ENCODE measurements at places on chromosomes 12 and 14.

DNA sequence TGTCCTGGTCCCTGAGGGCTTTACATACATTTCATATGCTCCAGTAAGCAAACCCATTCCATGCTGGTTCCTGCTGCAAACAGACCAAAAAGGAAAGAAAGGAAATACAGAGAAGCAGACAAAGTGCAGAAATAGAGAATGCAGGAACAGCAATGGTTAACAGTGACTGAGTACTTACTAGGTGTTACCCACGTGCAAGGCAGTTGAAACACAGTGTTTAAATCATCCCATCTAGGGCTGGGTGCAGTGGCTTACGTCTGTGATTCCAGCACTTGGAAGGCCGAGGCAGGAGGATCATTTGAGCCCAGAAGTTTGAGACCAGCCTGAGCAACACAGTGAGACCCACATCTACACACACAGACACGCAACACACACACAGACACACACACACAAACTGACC lies 21.2 kb upstream of the NINJ2 start:
- no peak for DNase-seq

GRCh38 chr12:1650978-1651361 lies 21.9 kb downstream of the WNT5B start:
- no peak for DNase-seq

- peak; percentile 54 for DNase-seq
Measured at GRCh38 chr14:21098076-21098891, at the start of gene ZNF219. TSS of gene ZNF219 (minus strand) at chr14:21098655. CDS start at chr14:21093591, 5,064 bp downstream.

- DNase-seq = no peak
Measured at GRCh38 chr12:121366063-121366459, 13.8 kb upstream of the ANAPC5 start.

GRCh38 chr12:24071842-24072241 lies 122.4 kb upstream of the SOX5 start:
- no peak for DNase-seq

- DNase-seq = no peak
Measured at GRCh38 chr14:81170829-81171195, 49.9 kb downstream of the GTF2A1 start.

GRCh38 chr14:49970474-49971147 lies 77.7 kb downstream of the ARF6 start:
- DNase-seq = peak; percentile 74

DNA sequence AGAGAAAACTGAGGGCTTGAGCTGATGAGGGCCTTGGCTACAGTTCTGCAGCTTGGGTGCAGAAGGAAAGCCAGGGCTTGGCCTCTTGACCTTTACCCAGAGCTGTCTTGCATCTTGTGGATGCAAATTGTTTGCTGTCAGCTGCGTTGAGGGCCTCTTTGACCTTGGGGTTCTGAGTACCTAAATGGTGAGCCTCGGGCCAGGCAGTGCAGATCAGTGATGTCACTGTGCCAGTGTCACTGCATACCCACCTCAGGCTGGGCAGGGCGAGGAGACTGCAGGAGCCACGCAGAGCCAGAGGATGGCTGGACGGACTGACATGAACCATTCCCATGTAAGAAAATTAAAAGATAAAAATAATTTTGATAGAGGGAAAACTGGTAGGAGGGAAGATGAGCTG lies 18.6 kb downstream of the ESRRB start:
- DNase-seq = no peak

GRCh38 chr14:80957613-80958012 lies 2.2 kb downstream of the TSHR start:
- no peak for DNase-seq

- DNase-seq = no peak
Measured at GRCh38 chr14:51872396-51872795, 12.0 kb downstream of the GNG2 start.

GRCh38 chr12:118140825-118141224 lies 4.9 kb downstream of the PEBP1 start:
- DNase-seq = no peak

GRCh38 chr12:123531091-123531490 lies 2.4 kb downstream of the RILPL1 start:
- DNase-seq = no peak

DNA sequence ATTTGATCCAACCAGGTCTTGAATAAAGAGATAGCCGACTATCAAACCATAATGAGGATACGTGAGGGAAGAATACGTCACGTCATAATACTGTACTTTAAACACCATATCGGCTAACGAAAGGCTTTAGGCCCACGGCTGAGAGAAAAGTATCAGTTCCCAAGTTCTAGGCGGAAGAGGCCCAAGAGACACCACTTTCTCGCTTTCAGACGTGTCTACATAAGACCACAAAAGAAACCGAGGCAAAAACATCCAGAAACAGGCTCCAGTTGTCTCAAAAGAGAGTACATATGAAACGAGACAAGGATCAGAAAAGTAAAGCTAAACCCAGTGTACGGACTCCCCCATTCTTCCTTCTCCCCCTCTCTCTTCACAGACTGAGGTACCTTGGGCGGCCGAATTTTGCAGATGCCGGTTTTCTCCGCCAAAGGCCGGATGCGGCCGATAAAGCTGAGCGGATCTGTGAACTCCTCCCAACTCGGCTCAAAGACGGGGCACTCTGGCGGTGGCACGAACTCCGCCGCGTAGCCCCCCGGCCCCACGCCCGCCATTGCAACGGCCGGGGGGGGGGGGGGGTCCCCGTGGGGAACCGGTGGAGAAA lies 479 bp downstream of the KDM5A start:
- peak; percentile 23 for DNase-seq

DNA sequence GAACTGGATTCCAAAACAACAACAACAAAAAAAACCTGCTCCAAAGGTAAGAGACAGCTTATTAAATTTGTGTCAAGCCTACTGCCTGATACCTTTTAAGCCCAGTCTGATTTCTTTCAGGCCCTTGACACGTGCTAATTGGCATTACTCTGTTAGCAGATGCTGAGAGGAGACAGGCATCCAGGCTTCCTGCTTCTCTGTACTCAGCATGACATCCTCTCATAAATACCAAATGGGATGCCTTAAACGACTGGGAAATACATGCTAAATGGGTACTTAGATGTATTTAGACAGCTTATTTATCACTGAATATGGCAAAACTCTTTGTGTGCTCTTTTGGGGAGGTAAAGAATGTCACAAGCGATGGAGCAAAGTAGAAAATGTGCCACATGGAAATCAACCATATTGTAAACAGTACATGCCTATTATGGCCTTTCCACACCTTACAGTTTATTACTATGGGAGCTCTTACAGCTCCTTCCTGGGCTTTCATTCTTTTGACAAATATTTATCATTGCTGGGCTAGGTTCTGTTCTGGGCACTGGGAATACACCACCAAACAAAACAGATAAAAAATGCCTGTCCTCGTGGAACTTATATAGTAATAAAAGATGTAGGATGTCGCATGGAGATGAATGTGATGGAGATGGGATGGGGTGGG lies 11.5 kb upstream of the PCED1B start:
- no peak for DNase-seq

DNA sequence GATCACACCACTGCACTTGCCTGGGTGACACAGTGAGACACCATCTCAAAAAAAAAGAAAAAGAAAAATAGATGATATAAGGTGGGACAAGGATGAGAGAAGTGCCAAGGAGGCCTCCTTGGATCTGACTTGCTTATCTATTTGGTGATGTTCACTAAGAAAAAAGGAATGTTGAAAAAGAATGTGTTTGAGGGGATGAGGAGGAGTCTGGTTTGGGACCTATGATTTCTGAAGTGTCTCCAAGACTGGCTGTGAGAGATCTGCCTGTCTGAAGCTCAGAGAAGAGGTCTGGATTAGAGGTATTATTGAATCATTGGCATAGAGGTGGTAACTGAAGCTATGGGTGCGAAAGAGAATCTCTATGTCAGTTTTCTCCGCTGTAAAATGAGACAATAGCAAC lies 42.8 kb downstream of the BCAT1 start:
- no peak for DNase-seq

- peak; percentile 12 for DNase-seq
Measured at GRCh38 chr12:7441216-7441615, 2.7 kb downstream of the CD163L1 start.

DNA sequence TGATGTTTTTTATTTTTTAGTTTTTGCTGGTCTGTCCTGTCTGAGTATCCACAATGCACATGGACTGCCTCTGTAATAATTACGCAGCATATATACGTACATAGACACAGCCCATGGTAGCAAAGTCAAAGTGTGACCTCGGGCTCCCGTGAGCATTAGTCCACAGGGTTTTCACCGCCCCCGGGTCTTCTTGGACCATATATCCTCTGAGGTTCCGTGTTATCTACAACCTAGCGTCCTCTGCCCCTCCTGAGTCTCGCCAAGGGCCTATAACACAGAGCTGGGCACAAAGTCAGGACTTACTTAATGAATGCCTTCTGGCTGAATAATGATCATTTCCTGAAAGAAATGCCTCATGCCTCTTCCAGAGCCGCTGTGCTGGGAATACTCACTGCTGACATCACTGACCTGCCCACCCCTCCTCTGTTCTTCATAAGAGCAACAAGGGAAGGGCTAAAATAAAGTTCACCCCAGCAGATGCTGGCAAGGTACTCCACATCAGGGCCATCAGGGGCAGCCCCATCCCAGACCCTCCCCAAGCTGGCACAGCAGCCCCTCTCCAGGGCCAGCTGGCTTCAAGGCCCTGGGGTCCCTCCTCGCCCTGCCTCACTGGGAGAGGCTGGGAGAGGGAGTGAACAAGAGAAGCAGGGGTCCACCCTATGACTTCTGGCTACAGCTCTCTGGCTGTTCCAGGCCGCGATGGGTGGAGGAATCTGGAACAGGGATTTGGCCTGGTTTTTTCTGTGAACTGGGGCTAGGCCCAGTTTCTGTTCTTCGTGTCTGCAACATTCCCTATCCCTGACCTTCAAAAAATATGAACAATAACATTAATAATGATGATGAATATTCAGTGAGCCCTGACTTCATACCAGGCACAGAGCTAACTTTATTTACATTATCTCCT lies 7.9 kb downstream of the HDAC7 start:
- DNase-seq = peak; percentile 97

GRCh38 chr14:60301685-60302084 lies 52.7 kb downstream of the PPM1A start:
- no peak for DNase-seq

Measured in fibroblast of mammary gland (primary cell).